Right cardiac atrium (tissue), 5 donors: ENCODE measurements at places on chromosomes 7 and 10.

DNA sequence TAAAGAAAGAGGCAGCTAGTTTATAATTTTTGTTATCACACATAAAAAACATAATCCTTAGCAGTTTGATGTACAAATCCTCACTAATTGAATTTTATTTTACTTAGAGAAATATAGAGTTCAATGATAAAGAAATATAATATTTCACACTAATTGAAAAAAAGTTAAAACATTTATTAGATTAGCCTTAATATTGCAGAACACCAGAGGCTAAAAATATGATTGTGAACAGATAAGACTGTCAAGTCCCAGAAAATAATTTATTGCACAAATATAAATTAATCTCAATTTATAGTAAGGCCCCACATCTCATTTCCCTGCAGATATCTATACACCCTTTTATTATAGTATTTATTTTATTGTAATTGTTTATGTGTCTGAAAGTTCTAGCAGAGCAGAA lies 690.8 kb upstream of the PHF14 start:
- DNase-seq: no peak

- DNase-seq: no peak
These were observed 75.6 kb downstream of the ZNRF2 start for GRCh38 chr7:30359957-30360356.

DNA sequence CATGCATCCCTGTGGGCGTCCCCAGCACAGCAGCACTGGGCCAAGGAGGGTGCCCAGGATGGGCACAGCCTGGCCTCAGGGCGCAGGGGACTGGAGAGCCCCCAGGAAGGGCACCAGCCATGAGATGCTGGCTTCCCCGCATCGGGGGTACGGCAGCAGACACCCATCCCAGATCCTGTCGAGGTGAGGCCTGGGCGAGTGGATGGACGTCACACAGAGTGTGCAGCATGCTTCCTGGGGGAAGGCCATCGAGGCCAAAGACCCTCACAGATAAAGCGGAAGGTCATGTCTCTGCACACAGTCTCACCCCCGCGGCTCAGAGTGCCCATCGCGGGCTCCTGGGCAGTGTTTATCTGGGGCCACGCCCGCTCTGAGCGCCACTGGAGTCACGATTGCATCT lies 18.8 kb downstream of the ADGRA1 start:
- DNase-seq: no peak

- DNase-seq: peak; percentile 57
These were observed 170.8 kb downstream of the RNF216 start for GRCh38 chr7:5610500-5611186.

GRCh38 chr10:60236869-60237524 lies 152.7 kb downstream of the ANK3 start:
- peak; percentile 60 for DNase-seq

- DNase-seq: no peak
These were observed 31.6 kb downstream of the CUBN start for GRCh38 chr10:17098012-17098411.

GRCh38 chr10:34941471-34942357 lies 126.6 kb upstream of the PARD3 start:
- DNase-seq: no peak

DNA sequence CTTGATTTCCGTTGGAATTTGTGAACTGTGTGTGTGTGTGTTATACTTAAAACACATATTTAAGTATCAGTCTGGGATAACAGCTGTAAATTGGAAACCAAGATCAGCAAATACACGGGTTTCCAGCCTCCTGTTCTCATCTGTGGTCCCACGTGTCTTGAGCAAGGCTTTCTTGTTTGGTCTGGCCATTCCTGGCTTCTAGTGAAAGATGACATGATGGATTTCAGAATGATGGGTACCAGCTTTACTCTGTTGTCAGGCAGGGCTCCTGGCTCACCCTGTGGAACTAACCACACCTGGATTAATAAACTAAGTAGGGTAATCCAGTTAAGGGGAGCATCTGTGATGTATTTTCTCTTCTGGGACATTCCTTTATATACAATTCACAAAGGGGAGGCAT lies 346.2 kb upstream of the AOAH start:
- DNase-seq: no peak

GRCh38 chr7:137937202-137937560 lies 64.7 kb downstream of the CREB3L2 start:
- DNase-seq: no peak

DNA sequence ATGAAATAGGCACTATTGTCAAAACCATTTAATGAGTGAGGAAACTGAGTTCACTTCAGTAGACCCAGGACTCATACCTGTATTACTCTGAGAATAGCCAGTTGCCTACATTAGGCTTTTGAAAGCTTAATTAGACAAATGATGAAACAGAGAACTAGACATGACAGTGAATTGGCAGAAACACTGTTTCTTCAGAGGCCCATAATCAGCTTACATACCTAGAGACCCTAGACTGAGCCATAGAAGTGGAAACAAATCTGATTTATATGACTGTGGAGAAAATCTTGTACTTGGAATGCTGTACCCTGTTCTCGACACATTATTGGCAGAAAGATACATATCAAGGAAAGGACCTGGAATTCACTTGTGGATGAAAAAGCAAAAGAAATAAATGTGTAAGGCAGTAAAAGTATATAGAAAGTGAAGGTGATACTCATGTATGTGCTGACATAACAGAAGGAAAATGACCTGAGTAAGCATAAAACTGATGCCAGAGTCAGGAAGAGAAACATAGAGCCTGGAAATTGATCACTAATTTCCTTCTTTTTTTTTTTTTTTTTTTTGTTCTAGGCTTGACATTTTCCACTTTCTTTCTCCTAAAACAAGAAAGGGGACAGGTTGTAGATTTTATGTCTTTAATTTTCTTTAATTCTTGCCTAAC lies 251.5 kb downstream of the BICC1 start:
- no peak for DNase-seq

- peak; percentile 41 for DNase-seq
These were observed at the start of gene ADAP1 for GRCh38 chr7:954330-955238. TSS of gene ADAP1 (minus strand) at chr7:954680. CDS start at chr7:954477, 203 bp downstream.

GRCh38 chr10:110003524-110003885 lies 4.3 kb upstream of the ADD3 start:
- DNase-seq: no peak

GRCh38 chr10:43809211-43809930 lies 160.7 kb upstream of the ZNF32 start:
- DNase-seq: no peak
